Activated CD4-positive, alpha-beta T cell treated with anti-CD3 and anti-CD28 coated beads, Interleukin-2, amount 10 ng/mL, durations not matched to agents 7 days and 5 days (primary cell): ENCODE measurements at places on chromosomes 4 and X. TPM values are rescaled to one million over a fixed set of nuclear protein-coding genes. Genes with fewer than 3 reads are reported as not detected.

GRCh38 chrX:63250253-63250868 is 100.8 kb downstream of the SPIN4 start:
- peak; percentile 59 for DNase-seq

DNA sequence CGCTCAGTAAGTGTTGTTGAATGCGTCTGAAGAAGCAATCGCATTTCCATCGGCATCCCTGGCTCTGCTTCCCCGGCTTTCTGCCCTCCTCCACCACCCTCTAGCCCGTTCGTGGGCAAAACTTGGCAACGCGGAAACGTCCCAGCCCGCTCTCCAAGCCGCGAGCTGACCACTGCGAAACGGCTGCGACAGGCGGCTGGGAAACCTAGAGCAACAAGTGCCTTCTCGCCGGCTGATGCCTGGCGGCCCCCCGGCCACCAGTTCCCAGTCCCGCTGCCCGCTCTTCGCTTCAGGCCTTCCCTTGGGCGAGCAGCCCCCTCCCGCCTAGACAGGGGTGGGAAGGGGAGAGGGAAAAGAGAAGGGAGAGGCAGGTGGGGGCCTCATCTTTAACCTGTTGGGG is 837 bp downstream of the CITED1 start:
- DNase-seq, result no peak

GRCh38 chr4:28225689-28226353 is 1365.2 kb downstream of the STIM2 start:
- DNase-seq, result no peak

GRCh38 chr4:136992032-136992431 is 540.3 kb downstream of the PCDH18 start:
- DNase-seq, result no peak

GRCh38 chr4:95537863-95538488 is 10.8 kb downstream of the UNC5C start:
- DNase-seq, result no peak

DNA sequence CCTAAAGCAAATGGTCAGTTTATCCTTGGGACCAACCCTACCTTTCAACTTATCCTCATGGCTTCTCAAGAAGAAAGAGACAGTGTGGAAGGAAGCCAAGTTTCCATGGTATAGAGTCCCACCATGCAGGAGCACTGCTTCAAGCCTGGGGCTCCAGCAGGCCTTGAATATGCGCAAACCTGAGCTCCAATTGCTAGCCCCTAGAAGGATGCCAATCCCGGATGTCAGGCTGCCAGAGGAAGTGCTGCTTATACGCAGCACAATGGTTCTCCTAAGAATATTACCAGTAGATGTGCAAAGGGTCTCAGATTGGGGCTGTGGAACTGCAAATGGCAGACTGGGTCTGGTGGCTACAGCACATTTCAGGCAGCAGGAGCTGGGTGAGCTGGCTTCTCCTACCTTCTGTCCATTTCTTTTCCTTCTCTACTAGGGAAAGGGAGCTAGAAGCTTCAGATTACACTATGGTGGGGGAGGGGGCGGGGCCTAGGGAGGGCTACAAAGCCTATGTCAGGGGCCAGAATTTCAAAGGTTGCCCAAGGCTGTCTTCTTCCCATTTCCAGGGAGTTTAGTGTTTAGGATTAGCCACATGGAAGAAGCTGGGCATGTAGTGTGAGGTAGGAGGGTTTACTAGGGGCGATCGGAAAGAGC is 40.7 kb upstream of the CITED1 start:
- DNase-seq, result no peak

GRCh38 chr4:136763919-136764318 is 768.4 kb downstream of the PCDH18 start:
- DNase-seq, result no peak

GRCh38 chrX:70301716-70302115 is 11.8 kb downstream of the KIF4A start:
- no peak for DNase-seq

GRCh38 chrX:68719904-68720614 is 72.6 kb downstream of the STARD8 start:
- DNase-seq, result no peak

GRCh38 chr4:114225436-114225835 is 246.0 kb upstream of the ARSJ start:
- no peak for DNase-seq

Gene NUP62CL
- total RNA-seq, result 3.1 TPM

Gene SNX25
- 12.0 TPM for total RNA-seq
